Fibroblast of upper back skin (primary cell): ENCODE measurements at places on chromosomes 4 and X.
A peak's percentile ranks its signal among the peaks of the same experiment; 100 is the strongest.

DNA sequence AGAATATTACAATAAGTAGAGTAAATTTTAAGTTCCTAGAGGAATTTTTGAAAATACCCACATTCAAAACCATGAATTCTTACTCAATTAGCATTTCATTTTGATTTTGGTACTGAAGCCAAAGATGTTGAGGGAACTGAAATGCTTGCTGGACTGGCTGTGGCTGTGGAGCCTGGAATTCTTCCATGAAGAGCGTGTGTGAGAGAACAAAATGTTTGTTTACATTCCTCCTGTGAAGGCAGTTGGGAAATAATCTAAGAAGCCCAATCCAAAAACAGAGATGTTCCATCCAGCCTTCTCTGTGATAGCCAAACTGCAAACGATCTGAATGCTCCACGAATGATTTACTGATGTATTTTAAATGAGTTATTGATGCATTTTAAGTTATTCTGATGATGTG lies 3.8 kb upstream of the ADH1B start:
- peak; percentile 57 for DNase-seq

DNA sequence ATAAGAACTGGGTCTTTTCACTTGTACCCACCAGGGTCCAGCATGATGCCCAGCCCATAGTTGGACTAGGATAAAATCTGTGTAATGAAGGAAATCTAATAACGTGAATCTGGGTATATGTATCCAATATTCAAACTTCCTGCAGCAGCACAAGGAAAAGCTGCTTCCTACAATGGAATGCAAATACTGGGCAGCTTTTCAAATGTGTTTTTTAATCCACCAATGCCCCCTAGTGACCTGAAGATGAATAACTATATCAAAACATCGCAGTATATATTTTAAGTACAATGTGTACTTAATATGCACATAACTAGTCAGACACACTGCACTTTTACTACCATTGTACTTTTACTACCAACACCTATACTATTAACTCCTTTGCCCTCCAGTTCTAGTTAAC lies 5.3 kb downstream of the APOO start:
- DNase-seq: peak; percentile 66

- DNase-seq: no peak
Observed at GRCh38 chrX:22810876-22811275, 188.9 kb upstream of the DDX53 start.

DNA sequence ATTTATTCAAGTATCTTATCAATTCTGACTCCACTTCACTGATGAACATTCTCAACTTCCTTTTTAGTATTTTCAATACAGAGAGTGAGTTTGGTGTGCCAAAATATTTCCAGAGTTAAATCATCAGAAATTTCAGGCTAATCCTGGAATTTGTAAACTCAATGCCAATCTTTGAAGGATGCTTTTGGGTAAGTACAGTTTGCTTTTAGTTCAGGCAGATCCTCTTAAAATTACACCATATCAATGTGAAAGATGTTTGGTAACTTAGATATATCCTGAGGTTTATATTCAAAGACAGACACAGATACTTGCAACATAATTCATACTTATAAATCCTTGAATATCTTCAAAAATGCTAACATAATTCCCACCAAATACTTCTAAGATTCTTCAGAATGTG lies 76.0 kb upstream of the FAM47B start:
- DNase-seq: peak; percentile 55
